ENCODE measurements at places on chromosomes 3 and 15. TPM values are rescaled to one million over a fixed set of nuclear protein-coding genes. Genes with fewer than 3 reads are reported as not detected.

Gene SERPINI1
- polyA plus RNA-seq: 20.7 TPM

Gene ARPP21
- 0.32 TPM for polyA plus RNA-seq

Gene GLCE
- polyA plus RNA-seq: 14.4 TPM

Gene TRIM42
- polyA plus RNA-seq: not detected

Gene GOLGA6D
- polyA plus RNA-seq: not detected

GRCh38 chr15:42002333-42002732, 18.5 kb downstream of the PLA2G4E start:
- no peaks in the 10 kb centered on the region for H3K4me1 ChIP-seq
- H3K27me3 ChIP-seq: no peaks in the 10 kb centered on the region
- no peak overlapping the region for H3K27ac ChIP-seq
- no peak for DNase-seq

DNA sequence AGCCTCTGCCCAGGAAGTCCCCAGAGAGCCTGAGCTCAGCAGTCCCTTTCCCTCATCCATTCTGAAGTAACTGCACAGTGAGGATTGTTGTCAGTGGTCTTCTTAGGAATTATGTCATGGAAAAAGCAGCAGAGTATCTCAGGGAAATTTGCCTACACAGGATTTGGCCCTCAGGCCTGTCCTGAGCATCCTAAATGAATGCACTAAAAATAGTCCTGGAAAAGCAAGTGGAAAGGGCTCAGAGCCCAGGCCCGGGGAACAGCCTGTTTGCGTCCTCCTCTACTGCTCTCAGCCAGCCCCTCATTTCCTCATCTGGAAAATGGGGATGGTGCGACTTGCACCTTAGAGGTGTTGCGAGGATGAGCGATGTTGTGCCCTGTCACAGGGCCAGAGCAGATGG, 21.6 kb downstream of the LYSMD4 start:
- no peak overlapping the region for H3K27ac ChIP-seq
- H3K36me3 ChIP-seq: peaks cover 56% of the 10 kb centered on the region
- H3K4me3 ChIP-seq: no peak overlapping the region

GRCh38 chr15:101494251-101494796, 4.8 kb upstream of the PCSK6 start:
- no peaks in the 10 kb centered on the region for H3K36me3 ChIP-seq

GRCh38 chr3:66494959-66495667, 5.7 kb downstream of the LRIG1 start:
- no peaks in the 10 kb centered on the region for H3K36me3 ChIP-seq
- no peaks in the 10 kb centered on the region for H3K4me1 ChIP-seq
- no peaks in the 10 kb centered on the region for H3K27me3 ChIP-seq

DNA sequence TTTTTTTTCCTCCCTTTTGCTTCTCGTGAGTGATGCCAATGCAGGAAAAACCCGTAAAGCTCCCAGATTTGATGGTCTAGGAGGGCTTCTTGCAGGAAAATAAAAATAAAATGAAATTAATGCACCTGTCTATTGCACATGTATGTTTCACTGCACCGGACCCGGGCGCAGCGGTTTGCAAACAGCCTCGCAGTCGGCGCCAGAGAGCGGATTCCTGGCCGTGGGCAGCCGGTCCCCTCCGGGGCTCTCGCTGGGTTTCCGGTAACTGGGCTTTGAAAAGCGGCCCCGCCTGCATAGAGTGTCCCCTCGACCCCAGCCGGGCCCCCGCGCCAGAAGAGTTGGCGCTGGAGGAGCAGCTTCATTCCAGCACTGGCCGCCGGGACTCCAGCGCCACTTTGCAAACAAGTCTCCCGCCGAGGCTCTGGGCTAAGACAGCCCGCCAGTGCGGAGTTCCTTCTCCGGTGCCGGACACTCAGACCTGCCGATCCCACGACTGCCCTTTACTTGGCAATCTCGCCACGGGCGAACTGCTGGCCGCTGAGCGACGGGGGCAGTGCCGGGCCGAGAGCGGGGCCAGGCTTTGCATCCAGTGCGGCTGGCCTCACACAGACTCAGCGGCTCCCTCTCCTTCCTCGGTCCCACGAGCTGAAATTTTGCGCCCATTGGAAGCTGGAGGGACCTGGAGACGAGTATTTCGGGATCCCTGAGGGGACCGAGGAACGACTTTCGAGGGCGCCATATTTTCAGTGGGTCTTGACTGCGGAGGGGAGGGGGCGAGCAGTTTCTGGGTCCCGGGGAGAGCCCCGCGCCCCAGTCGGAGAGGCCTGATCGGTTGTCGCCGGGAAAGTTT, 225.9 kb upstream of the C2CD4B start:
- H3K4me3 ChIP-seq: peak overlapping the region; percentile 82
- H3K27ac ChIP-seq: no peak overlapping the region
- DNase-seq: peak; percentile 43
- peaks cover 13% of the 10 kb centered on the region for H3K4me1 ChIP-seq
- H3K36me3 ChIP-seq: no peaks in the 10 kb centered on the region

DNA sequence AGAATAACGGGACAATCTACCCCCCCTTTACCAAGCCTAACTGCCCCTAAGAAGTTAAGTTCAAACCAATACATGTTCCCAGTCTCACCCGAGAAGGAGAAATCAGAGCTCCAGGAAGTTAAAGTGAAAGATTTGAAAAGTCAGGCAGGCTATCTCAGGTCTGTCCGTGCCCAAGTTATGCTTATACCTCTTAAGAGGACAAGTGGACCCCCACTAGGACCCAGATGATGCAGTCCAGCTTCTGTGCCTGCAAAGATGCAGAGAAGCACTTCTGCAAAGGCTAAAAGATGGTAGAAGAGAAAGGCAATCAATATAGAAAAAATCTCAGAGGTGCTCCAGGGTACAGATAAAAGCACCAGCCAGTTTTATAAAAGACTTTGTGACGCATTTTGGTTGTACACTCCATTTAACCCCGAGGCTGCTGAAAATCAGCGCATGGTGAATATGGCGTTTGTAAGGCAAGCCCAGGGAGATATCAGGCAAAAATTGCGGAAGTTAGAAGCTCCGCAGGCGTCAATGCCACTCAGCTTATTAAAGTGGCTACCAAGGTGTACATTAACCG, 9.8 kb upstream of the SLC9C1 start:
- no peaks in the 10 kb centered on the region for H3K36me3 ChIP-seq
- no peak overlapping the region for H3K4me3 ChIP-seq
- H3K27ac ChIP-seq: no peak overlapping the region
- peak; percentile 17 for DNase-seq
- H3K4me1 ChIP-seq: peaks cover 9% of the 10 kb centered on the region

DNA sequence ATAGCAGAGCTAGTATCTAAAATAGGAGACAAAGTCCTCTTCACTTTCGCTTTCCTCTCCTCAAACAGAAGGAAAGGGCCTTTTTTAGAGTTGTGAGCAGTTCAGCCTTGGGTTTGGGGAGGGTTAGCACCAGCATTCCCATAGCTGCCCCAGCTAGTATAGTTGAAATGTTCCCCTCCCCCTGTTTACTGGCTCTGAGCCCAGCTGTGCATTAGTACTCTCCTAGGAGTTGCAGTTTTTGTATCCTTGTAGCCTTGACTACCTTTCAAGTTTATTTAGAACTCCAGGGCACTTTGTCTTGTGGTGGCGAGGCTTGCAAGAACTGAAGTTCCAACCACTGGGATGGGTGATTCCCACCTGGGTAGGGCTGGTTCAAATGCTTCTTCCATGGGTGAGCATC, 245.1 kb upstream of the NAALADL2 start:
- no peaks in the 10 kb centered on the region for H3K27me3 ChIP-seq
- no peak overlapping the region for H3K27ac ChIP-seq
- H3K4me3 ChIP-seq: no peak overlapping the region
- no peak for DNase-seq
- H3K4me1 ChIP-seq: no peaks in the 10 kb centered on the region

DNA sequence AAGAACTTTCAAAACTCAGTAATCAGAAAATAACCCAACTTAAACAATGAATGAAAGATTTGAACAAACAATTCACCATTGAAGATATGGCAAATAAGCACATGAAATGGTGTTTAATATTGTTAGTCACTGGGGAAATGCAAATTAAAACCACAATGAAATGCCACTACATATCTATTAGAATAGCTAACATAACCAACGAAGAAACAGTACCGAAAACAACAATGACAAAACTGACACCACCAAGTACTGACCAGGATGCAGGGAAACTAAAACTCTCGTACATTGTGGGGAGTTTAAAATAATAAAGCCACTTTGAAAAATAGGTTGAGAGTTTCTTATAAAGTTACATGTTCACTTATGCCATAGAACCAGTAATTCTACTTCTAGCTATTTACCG, 69.1 kb downstream of the KBTBD8 start:
- H3K36me3 ChIP-seq: no peaks in the 10 kb centered on the region
- no peaks in the 10 kb centered on the region for H3K27me3 ChIP-seq
- H3K4me1 ChIP-seq: no peaks in the 10 kb centered on the region
- DNase-seq: no peak

- no peaks in the 10 kb centered on the region for H3K36me3 ChIP-seq
- H3K27me3 ChIP-seq: no peaks in the 10 kb centered on the region
- no peak for DNase-seq
- no peak overlapping the region for H3K4me3 ChIP-seq
- no peak overlapping the region for H3K27ac ChIP-seq
- no peaks in the 10 kb centered on the region for H3K4me1 ChIP-seq
Measured at GRCh38 chr3:22007368-22007767, 256.4 kb upstream of the ZNF385D start.

GRCh38 chr3:195247863-195248189, 23.1 kb downstream of the XXYLT1 start:
- H3K27ac ChIP-seq: no peak overlapping the region
- no peaks in the 10 kb centered on the region for H3K27me3 ChIP-seq
- no peaks in the 10 kb centered on the region for H3K36me3 ChIP-seq
- H3K4me1 ChIP-seq: no peaks in the 10 kb centered on the region
- no peak overlapping the region for H3K4me3 ChIP-seq

- H3K27me3 ChIP-seq: no peaks in the 10 kb centered on the region
- H3K36me3 ChIP-seq: no peaks in the 10 kb centered on the region
- H3K27ac ChIP-seq: peak overlapping the region; percentile 58
- H3K4me3 ChIP-seq: no peak overlapping the region
- peaks cover 11% of the 10 kb centered on the region for H3K4me1 ChIP-seq
Measured at GRCh38 chr15:66802025-66803001, 100.3 kb downstream of the SMAD6 start.

Measured in adrenal gland (tissue), 19 donors.